ENCODE measurements at places on chromosomes 13 and 19.

DNA sequence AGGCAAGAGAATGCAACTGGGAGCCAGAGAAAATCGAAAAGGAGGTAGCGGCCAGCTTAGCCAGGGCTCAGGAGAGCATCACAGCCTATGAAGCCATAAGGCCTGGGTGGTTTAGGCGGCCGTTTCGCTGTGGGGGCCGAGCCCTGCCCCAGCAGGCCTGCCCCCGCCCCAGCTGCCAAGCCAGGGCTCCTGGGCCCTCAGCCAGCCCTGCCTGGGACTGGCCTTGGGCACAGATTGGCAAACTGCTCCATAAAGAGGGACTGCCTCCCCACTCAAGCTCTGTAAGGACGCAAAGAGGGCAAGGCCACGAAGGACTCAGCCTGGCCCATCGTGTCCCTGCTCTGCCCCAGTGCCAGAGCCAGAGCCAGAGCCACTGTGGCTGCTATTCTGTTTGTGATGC is 10.2 kb downstream of the ZNF653 start:
- no peak for DNase-seq

- DNase-seq = no peak
Measured at GRCh38 chr13:98274921-98275487, 97.9 kb upstream of the RNF113B start.

DNA sequence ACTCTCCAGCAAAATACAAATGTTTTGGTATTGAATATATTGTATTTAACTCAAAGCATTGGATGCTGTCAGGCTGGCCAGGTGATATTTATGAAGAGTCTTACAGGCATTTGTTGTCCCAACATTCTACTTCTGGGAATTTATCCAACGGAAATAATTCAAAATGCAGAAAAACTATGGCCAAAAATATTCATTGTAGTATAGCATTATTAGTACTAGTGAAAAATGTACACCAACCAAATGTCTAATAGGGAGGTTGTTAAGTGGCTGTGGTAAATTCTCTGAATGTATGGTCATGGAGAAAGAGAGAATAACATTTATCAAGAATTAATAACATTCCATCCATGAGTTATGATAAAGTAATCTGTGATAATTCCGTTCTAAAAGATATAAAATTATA is 38.6 kb upstream of the GAS6 start:
- DNase-seq = no peak

GRCh38 chr13:31437975-31438374 is 238.2 kb downstream of the B3GLCT start:
- no peak for DNase-seq

DNA sequence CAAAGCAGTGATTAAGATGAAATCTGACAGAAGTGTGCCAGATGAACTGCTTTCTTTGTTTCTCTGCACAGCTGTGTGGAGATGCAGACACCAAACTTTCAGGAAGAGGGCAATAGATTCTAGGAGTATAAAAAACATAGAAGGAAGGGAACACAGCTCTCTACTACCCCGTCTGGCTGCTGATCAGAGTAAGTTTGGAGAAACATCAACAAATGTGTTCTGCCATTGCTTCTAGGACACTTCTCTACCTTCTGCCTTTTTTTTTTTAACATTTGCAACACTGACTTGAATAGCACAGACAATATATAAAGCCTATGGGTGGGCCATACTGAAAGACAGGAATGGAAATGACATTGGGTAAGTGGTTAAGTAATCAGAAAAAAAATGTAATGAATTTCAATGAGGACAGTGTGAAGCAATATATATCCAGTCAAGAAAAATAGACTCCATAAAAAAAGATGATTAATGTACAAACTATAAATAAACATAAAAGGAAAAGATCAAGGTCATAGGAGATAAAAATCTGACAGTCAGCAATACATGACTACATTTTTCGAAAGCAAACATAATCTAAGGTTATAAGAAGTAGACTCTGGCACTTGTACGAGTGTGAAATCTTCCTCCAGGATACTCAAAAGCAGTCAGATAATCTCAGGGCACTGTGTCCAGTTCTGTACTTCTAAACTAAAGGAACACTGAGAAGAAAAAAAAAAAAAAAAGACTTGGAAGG is 21.4 kb downstream of the NUFIP1 start:
- no peak for DNase-seq

GRCh38 chr13:29758531-29759114 is 91.8 kb downstream of the UBL3 start:
- DNase-seq = no peak

- no peak for DNase-seq
Measured at GRCh38 chr13:99471221-99472121, 29.8 kb upstream of the TM9SF2 start.

DNA sequence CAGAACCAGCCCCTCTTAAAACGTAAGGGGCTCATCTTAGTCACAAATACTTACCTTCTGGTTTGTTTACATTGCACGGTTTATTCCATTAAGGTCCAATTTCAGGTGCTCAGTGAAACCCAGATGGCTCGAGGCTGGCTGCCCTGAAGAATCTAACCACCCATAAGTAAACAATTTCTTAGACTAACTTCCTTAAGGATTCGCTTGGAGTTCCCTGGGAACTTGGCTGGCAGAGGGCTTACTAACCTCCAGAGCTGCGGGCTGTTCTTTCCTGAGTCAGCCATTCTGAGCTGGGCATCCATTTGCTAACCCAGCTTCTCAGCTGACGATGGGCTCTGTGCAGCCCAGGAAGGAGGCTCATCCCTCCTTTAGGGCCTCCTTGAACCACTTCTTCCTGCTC is 262.1 kb downstream of the FGF9 start:
- DNase-seq = no peak

DNA sequence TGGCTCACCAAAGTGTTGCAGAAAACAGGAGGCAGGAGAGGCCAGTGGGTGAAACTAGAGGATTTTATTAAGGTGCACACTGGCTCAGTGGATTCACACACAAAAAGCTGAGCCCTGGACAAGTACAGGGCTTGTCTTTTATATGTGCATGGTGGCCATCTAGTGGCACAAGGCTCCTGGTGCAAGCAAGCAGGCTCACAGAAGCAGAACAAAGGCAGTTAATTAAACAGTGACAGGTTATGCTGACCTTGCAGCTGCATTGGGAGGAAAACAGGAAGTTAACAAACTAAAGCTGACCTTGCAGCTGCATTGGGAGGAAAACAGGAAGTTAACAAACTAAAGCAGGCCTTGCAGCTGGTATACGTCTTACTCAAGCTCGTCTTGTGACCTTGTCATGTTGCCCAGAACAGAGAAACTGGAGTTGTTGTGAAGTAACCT is 65.3 kb upstream of the ZNF681 start:
- no peak for DNase-seq

DNA sequence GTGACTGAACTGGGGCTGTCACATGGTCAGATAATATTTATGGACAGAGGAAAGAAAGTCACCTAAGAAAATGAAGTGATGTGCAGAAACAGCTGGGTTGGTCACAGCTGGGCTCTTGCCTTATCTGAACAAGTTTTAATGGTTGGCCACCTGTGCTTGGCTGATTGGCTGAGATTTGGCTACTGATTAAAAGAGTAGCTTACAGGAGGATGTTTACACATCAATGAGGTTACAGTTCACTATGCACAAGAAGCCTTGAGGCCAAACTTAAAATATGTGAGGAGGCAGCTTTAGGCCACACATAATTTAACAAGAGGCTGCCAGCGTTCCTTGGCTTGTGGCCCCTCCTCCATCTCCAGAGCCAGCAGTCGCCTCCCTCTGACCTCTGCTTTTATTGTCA is 99.2 kb upstream of the C1QTNF9B start:
- DNase-seq = no peak

DNA sequence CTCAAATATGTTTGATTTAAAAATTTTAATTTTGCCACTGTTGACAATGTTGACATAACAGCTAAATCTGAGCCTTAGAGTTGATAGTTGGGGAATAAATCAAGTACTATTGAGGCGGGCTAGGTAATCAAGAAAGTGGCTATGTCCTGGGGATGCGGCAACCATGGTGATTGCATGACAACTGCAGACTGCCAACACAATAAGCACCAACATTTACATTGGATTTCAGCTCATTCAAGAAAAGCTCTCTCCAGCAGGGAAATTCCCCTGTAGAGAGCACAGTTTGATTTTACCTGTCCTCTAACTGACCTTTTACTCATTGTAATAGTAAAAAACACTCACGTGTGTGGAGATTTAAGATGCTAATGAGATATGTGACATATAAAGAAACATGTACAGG is 63.1 kb downstream of the ZNF100 start:
- DNase-seq = no peak

- DNase-seq = no peak
Measured at GRCh38 chr13:59112221-59112718, 1051.5 kb downstream of the DIAPH3 start.

Data from NCI-H1105 (cell line).